ENCODE measurements at places on chromosomes 2 and 18.

DNA sequence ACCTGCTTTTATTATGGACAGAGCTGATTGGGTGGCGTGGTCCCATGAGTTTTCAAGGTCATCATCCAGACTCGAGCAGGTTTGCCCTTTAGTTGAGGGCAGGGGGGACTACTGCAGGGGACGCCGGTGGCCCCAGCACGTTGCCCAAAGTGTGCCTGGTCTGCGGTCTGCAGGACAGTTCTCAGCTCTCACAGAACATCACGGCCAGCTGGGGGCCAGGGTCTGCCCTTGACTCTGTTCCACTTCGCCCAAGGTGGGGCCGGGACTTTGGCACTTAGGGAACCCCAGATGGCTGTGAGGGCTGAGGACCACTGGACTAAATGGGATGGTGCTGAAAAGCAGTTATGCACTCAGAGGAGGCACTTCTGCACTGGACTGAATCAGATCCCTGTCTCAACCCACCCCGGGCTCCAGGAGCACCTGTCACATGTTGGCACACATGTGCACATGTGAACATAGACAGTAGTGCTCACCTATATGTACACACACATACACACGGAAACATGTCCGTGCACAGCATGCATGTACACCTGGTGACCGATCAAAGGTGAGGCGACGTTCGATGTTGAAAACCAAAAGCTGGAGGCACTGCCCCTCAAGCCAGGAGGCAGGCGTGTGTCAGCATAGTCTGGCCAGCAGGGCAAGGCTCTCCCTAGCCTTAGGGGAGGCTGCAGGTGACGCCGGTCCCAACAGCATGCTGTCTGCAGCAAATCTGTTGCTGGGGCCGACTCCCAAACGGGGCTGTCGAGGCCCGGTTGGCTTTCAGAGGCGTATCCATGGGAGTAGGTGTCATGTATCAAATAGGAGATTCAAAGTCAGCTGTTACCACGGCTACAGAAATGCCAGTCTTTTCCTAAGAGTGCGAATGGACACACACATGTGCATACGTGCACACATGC is 10.2 kb downstream of the ANO7 start:
- no peak for DNase-seq

GRCh38 chr2:220510668-220511067 is 883.2 kb downstream of the SLC4A3 start:
- DNase-seq: no peak

DNA sequence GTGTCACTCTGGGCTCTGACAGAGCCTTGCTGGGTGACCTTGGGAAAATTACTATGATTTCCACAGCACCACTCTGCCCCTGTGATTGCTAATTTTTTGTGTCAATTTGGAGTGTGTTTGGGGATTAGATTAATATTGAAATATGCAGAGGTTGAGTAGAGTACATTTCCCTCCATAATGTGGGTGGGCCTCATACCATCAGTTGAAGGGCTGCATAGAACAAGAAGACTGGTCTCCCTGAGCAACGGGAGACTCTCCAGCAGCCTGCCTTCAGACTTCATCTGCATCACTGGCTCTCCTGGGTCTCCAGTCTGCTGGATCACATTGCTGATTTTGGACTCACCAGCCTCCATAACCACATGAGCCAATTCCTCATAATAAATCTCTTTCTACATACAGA is 313.7 kb downstream of the TNS1 start:
- no peak for DNase-seq

DNA sequence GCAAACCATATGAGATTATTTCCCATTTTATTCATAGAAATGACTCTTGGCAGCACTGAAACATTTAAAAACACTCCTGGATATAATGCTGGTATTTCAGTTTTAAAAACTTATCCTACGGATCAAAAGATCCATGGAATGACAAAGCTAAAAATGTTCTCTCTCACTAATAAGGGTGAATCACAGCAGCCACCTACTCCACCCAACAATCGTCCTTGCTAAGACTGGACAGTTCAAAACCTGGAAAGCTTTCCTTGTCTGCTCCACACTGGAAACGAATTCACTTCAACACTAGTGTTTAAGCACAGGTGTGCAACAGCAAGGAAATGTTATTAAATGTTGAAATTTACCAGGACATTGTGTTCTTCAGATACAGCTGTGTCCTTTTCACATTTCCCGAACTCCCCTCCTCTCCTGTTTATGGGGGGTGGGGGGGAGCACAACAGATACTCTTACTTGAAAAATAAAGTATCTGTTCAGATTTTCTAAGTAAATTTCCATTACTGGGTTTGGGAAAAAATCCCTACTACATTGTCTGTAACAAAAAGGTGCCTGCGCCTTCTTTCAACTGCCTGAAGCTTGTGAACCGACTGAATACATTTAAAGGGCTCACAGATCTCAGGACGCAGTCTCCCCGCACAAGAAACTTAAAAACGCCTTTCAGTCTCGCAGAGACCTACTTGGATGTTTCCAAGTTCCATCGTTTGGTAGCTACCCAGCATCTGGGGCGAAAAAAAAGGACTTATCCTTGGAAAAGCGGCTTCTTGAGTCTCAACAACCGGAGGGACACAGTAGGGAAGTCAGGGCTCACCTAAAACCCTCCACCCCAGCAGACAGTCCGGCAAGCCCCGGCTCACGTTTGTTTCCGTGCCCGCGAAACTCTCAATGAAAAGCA is 1.3 kb downstream of the YWHAQ start:
- DNase-seq: no peak

- DNase-seq: no peak
Measured at GRCh38 chr2:179274749-179275148, 10.1 kb upstream of the SESTD1 start.

GRCh38 chr2:60674524-60675165 is 81.4 kb upstream of the PAPOLG start:
- peak; percentile 12 for DNase-seq

- no peak for DNase-seq
Measured at GRCh38 chr18:78612801-78613200, 366.8 kb upstream of the SALL3 start.

- no peak for DNase-seq
Measured at GRCh38 chr2:223621901-223622300, 19.7 kb upstream of the SCG2 start.

- DNase-seq: no peak
Measured at GRCh38 chr2:222751821-222752719, 80.6 kb downstream of the MOGAT1 start.

GRCh38 chr2:142037066-142037465 is 93.8 kb downstream of the LRP1B start:
- DNase-seq: no peak

DNA sequence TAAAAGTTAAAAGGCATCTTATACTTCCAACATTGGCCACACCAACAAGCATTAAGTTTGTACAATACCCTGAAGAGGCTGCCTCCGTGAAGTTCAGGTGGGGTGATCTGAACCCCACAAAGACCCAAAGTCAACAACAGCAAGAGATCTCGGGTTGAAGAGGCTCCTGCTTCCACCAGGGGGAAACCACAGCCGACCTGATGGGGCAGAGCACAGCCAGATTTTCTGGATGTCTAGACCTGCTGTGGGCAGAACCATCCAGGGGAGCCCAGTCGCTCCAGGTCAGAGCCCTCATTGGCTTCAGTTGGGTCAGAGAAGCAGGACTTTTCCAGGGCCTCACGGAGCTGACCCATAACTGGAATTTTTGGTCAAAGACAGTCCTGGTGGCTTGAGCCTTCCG is 66.5 kb upstream of the ACKR3 start:
- DNase-seq: no peak

GRCh38 chr18:53375621-53376020 is 848.8 kb downstream of the MBD2 start:
- DNase-seq: no peak

- no peak for DNase-seq
Measured at GRCh38 chr2:128792476-128793054, 473.9 kb upstream of the HS6ST1 start.

- no peak for DNase-seq
Measured at GRCh38 chr18:8834881-8835280, 129.5 kb downstream of the MTCL1 start.

DNA sequence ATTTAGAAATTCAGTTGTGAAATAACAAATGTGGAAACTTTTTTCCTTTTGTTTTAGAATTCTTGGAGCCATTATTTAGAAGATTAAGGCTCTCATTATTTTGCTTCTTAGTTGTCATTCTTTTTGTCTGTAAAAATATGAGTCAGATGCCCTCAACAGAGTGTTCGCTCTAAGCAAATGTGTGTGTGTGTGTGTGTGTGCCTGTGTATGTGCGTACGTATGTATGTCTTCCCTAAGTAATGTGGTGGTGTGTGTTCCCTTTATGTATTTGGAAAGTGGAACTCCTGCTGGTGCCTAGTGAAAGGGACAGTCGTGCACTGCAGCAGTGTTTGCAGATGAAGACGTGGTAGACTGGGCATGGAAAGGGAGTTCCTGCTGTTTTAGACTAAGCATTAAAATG is 27.5 kb downstream of the ZNF407 start:
- no peak for DNase-seq

DNA sequence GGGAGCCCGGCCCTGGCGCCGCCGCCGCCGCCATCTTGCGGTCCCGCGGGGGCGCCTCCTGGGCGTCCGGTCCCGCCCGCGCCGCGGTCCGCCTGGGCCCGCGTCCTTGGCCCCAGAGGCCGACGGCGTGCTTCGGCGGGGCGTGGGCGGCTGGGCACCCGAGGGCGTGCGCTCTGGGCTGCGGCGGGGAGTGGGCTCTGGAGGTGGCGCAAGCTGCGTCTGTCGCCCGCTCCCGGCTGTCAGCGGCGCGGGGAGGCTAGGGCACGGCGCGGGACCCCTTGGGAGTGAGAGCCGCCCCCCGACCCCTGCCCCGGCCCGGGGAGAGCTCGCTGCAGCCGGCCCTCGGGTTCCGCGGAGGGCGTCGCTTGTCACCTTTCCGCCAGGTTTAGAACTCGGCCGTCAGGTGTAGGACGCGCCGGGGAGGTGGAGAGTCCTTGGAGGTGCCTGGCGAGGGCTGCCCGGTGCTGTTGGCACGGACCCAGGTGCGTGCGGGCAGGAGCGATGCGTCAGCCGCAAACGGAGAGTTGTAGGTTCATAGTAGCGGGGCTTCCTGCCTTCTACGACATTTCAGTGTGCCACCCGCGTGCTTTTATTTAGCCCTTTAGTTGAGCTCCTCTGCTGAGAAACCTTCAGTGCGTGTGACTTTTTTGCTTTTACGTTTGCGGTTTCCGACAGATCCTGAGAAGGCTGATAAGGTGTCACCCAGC is 921 bp downstream of the VAPA start:
- DNase-seq: peak; percentile 49

DNA sequence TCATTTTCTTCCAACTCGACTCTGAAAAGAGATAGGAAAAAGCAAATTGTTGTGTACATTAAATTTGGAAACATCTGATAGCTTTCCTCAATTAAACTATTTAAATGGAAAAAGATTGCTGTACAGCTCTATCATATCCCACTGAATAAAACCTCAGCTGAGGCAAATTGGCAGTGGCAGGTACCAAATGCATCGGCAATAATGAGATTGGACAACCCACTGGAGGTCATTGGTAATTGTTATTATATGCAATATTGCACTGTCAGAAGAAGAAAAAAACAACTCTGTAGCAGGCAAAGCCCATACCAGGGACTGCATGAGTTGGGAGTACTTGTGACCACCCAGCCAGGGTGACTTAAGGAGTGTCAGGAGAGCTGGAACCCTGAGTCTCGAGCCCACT is 291.6 kb upstream of the SKOR2 start:
- DNase-seq: no peak

DNA sequence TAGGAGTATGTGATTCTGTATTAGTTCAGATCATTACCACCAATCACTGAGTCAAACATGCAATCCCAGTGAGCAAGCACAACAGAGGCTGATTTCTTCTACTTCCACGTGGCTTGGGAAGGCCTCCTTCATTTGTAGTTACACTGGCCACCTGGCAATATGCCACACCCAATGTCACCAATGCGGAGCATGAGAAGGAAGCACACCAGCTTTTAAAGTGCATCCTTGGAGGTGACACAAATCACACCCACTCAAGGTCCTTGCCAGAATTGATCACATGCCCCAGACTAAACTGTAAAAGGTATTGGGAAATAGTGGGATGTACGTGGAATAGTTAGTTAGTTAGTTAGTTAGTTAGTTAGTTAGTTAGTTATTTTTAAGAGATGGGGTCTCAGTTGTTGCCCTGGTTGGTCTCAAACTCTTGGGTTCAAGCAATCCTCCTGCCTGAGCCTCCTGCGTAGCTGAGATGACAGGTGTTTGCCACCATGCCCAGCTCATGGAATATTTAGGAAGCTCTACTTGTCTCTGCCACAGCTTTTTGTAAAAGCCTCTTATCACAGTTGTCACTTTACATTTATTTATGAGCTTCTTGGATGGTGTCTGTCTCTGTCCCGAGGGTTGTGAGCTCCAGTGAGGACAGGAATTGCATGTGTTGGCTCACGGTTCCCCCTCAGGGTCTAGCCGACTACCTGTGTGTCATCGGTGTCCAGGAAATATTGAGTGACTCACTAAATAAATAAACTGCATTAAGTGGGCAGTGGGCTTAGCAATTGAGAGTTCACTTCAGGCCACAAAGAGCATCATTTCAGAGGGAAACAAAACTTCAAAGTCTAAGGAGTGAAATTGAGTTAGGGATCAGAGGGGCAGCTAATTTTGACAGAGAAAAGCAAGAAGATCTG is 28.1 kb upstream of the CAB39 start:
- DNase-seq: no peak

- no peak for DNase-seq
Measured at GRCh38 chr2:202267495-202267894, 1.9 kb downstream of the NOP58 start.

- no peak for DNase-seq
Measured at GRCh38 chr2:216885117-216885553, 25.3 kb upstream of the TNP1 start.

DNA sequence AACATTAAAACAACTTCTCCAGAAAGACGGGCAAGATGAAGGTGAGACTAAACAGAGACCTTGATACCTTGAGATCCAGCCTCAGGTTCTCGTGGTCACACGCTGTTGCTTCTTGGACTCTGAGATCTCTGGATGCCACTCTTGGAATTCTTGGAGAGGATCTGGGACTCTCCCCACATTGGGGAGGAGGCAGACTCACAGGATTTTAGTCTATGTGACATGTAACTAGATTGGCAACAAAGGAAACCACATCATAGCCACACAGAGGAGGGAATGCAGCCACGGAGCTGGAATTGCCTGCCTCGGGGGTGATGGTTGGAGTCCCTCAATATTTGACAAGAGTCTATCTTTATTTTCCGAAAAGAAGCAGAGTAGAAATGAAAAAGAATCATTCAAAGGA is 78.8 kb upstream of the IGFBP5 start:
- no peak for DNase-seq

DNA sequence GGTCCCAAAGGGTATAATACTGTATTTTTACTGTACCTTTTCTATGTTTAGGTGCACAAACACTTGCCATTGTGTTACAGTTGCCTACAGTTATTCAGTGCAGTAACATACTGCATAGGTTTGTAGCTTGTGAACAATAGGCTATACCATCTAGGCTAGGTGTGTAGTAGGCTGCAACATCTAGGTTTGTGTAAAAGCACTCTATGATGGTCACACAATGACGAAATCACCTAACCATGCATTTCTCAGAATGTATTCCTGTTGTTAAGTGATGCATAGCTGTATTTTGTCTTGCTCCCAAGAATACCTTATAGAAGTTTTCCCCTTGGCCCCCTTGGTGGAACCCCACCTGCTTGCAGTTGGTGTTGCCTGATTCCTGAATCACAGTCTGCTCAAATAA is 29.3 kb upstream of the AGFG1 start:
- DNase-seq: no peak

- no peak for DNase-seq
Measured at GRCh38 chr18:56973487-56973886, 173.4 kb upstream of the BOD1L2 start.
